ENCODE measurements at places on chromosomes 3 and 15.

DNA sequence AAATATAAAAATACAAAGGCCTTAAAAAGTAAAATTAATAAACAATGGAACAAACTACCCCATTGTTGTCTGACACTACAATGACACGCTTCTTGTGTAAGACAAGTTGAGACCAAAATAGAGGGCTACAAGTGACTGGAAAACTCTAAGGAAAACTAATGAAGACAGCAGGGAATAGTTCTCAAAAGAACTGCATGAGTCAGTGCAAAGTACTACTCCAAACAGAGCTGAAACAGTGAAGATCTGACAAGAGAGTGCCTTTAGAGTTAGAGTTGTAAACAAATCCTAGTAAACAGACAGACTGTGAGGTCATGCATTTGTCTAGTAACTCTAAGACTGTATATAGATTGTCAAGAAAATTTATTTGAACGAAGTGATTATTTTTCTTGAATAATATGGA, 233.9 kb downstream of the BBX start:
- DNase-seq: no peak

- DNase-seq: no peak
Measured at GRCh38 chr15:77014132-77015081, 19.5 kb downstream of the PSTPIP1 start.

DNA sequence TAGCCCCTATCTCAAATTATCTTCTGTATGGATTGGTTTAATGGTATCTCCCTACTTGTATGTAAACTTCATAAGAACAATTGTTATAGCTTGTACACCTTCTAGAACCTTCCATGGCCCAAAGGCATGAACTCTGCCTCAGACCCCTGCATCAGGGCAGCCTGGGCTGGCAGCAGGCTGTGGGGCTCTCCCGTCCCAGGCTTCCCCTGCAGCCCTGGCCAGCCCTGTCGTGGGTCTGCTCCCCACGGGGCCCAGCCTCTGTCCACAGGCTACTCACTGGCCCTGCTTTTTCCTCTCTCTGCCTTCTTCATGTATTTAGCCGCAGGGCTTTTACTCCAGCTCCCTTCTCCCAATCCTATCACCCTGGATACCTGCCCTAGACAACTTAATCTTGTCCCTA, 4.4 kb downstream of the SCN5A start:
- no peak for DNase-seq

DNA sequence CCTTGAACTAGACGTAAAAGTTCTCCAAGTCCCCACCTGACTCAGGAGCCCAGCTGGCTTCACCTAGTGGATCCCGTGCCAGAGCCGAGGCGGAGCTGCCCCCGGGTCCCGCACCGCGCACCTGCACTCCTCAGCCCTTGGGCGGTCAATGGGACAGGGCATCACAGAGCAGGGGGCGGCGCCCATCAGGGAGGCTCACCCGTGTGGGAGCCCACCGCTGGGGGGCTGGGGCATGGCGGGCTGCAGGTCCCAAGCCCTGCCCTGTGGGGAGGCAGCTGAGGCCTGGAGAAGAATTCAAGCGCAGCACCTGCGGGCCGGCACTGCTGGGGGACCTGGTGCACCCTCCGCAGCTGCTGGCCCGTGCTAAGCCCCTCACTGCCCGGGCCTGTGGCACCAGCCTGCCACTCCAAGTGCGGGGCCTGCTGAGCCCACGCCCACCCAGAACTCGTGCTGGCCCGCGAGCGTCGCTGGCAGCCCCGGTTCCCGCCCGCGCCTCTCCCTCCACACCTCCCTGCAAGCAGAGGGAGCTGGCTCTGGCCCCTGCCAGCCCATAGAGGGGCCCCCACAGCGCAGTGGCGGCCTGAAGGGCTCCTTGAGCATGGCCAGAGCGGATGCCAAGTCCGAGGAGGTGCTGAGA, 16.2 kb downstream of the SQOR start:
- no peak for DNase-seq

DNA sequence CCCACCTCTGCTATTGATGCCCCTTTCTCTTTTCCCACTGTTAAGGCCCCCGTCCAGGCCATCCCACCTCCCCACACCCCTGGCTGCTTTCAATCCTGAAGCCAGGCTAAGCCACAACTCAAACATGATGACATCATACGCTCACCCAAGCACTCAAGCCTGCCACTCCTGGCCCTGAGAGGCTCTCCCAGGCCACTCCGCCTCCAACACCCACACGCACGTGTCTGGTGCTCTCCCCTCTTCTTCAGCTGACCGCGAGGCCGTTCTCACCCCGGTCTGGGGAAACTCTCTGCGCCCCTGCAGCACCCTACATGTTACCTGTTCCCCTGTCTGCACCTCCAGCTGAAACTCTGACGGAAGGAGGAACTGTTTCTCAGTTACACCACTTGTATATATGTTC, 6.2 kb downstream of the ZXDC start:
- no peak for DNase-seq

DNA sequence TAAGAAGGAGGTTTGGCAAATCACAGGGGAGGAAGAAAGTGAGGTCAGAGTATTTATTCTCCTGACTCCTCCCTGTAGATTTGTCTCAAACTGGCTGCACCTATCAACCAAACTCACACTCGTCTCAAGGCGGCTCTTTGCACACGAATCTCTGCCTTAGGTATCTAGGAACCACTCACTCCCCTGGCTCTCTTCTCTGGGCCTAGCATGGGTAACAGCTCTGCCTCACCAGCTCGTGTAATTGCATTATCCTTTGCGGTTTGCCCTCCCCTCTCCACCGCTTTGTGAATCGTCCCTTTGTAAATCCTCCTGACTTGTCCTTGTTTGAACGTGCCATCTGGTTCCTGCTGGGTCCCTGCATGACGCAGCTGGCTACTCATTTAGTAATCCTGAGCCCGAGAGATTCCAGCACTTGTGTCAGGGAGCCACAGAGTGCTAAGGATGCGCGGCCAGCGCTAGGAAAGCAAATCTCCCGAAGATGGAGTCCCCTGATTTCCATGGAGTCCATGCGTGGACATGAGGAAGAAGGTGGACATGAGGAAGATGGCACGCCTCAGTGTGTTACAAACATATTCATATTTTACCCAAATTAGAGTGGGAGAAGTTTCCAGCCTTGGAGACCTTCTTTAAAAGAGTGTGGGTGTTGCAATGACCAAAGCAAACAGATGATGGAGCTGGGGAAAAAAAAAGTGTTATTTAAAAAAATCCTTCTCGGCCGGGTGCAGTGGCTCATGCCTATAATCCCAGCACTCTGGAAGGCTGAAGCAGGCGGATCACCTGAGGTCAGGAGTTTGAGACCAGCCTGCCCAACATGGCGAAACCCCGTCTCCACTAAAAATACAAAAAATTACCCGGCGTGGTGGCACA, 26.7 kb downstream of the NRROS start:
- DNase-seq: peak; percentile 91

- no peak for DNase-seq
Measured at GRCh38 chr3:87397211-87397610, 120.8 kb upstream of the POU1F1 start.

- DNase-seq: no peak
Measured at GRCh38 chr3:39273119-39273518, 6.7 kb downstream of the CX3CR1 start.

- peak; percentile 5 for DNase-seq
Measured at GRCh38 chr3:81799403-81799802, 38.0 kb upstream of the GBE1 start.

DNA sequence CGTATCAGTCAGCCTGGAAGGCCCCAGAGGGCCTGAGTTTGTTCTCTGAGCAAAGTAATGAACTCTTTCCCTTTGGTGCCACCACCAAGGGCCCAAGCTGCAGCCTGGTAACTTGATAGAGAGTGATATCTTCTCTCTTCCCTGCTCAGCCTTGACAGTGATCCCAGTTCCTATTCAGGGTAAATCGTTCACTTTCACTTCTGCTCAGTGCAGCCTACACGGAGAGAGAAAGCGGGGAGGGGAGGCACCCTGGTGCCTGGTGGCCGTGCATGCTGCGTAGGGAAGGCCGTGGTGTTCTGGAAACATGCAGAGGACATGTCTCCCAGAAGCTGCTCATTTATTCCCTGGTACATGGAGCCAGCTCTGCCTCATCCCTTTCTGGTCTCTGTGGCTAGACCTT, 54.9 kb downstream of the KIF9 start:
- no peak for DNase-seq

GRCh38 chr15:61036136-61036535, 193.0 kb downstream of the RORA start:
- DNase-seq: no peak

DNA sequence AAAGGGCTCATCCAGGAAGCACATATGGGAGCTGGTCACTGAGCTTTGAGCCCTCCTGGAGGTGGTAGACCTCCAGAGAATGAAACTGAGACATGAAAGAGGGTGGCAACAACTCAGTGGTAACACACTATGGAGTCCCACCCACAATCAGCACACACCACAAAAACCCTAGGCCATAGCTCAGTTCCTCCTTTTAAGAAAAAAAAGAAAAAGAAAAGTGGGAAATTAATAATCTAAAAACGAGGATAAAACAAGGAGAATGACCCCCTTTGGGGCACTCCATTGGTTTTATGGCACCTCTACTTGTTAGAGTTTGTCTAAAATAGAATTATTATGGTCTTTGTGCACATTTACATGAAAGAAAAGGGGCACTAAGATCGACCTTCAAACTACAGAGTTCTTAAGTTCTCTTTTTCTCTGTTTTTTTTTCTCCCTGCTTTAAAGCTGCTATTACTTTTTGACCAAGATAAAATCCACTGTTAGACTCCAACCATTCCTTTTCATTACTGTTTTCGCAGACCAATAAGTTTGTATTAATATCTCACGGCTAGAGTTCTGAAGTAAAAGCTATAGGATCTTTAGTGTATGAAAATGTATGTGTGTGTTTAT, 40.2 kb upstream of the ZBTB20 start:
- DNase-seq: no peak

DNA sequence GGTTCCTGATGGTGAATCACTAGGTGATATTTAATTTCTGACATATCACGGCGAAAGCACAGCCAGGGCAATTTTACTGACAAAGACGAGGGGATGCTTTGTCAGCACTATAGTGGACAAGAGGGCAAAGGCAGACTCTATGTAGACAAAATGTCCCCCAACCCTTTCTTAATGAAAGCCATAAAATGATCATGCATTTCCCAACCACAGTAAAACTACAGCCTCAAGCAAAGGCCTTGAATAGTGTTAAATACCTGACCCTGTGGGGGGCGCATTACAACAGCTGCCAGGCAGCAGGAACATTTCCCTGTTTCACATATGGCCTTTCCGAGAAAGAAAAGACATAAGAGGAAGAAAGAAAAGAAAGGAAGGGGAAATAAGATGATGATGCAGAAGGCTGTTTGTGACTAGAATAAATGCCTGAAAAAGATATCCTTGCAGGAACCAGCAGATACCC, 49.5 kb downstream of the GLDN start:
- DNase-seq: no peak
